ENCODE measurements at places on chromosomes 5 and 9. TPM values are rescaled to one million over a fixed set of nuclear protein-coding genes. Genes with fewer than 3 reads are reported as not detected.
A peak's percentile ranks its signal among the peaks of the same experiment; 100 is the strongest.

- DNase-seq, result no peak
These were observed 656.5 kb upstream of the RIOK2 start for GRCh38 chr5:97839341-97840086.

DNA sequence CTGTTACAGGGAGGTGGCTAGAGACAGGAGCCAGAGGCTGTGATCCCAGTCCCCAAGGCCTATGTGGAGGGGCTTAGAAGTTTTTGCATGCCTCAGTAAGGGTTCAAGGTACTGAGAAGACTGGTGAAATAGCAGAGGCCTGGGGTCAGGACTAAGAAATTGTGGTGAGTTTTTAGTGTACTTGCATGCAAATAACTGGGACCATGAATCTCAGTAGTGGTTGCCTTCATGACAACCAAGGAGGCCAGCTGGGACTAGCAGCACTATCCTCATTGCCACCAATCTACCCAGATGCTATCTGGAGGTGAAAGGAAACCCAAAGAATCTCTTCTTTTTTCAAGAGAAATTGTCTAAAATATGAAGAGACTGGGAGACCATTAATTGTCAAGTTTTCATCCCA is 395.1 kb downstream of the CETN3 start:
- DNase-seq, result no peak

The RMRP gene
- 17,824 TPM for total RNA-seq

The HRH2 gene
- total RNA-seq, result 1.4 TPM

GRCh38 chr9:88874391-88874790 is 116.9 kb upstream of the S1PR3 start:
- no peak for DNase-seq

DNA sequence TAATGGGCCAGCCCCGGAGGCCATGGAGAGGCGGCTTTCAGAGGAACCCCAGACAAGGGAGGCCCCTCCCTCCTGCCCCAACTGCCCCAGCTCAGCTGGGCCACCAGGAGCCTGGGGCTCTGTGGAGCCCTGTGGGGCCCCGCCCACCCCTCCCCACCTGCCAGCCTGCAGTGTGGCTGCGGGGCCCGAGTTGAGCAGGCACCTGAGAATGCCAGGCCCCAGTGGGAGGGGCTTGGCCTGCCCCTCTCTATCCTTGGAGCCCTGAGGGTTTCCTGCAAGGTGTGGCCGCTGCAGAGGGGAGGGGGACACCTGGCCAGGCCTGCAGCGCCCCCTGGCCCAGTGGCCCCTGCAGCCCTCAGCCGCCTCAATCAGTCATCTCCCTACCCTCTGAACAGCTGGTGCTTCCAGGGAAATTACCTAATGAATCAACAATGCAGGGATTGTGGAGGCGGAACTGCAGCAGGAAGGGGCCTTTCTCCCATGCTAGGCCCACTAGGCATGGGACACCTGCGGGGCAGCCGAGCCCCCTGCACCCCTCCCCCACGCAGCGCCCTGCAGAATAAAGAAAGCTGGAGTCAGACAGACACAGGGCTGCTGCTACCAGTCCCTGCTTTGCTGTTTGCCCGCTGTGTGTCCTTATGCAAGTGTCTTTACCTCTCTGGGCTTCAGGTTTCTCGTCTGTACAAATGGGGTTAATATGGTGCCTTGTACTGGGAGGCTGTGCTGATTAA is 48.0 kb downstream of the LMX1B start:
- no peak for DNase-seq

DNA sequence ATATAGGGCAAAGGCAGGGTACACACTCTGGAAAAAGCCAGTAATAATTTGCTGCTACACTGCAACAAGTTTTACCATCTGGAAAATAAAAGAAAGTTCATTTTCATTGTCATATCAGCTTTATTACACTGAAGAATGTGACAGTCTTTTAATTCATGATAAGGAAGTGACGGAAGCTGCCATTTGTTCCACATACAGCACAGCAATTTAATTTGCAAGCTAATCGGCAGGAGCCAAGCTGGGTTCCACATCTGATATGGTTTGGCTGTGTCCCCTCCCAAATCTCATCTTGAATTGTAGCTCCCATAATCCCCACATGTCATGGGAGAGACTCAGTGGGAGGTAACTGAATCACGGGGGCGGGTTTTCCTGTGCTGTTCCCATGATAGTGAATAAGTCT is 16.5 kb downstream of the PRELID2 start:
- DNase-seq, result no peak

DNA sequence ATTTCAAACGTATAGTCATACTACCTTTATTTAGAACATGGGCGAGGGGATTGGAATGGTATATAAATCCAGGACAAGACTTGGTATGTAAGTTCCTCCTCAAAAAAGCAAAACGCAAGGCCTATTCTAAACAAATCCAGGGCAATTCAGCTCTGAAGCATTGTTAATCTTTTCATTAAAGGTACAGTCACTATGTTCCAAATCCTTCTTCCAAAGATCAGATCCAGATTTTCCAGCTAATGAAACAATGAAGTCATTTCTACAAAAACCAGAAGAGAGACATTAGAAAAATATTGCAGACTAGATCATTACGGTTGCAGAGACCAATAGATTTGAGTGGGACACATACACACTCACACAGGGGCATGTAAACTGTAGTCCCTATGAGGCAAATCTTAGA is 116.1 kb upstream of the BNC2 start:
- DNase-seq, result no peak

GRCh38 chr5:35046774-35047173 is 975 bp downstream of the AGXT2 start:
- DNase-seq, result no peak

DNA sequence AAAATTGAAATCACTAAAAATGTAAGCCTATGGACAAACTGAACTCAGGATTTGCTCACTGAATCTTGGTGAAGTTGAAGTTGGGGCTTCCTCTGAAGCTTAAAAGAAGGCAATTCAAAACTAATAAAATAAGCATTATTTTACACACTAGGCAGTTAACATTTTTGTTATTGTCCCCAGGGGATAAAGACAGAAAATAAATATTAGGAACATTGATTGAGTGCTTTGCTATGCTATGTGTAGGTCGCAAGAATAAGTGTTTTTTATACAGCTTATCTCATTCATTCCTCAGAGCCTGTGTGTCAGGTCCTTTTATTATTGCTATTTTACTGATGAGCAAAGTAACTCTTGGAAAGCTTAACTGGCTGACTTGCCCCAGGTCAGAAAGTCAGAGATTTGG is 82.2 kb downstream of the ZNF608 start:
- DNase-seq, result no peak

- DNase-seq, result no peak
These were observed 467.8 kb downstream of the TMEM232 start for GRCh38 chr5:110258460-110259216.

The ZNF483 gene
- 18.7 TPM for total RNA-seq

The SHOC1 gene
- not detected for total RNA-seq

DNA sequence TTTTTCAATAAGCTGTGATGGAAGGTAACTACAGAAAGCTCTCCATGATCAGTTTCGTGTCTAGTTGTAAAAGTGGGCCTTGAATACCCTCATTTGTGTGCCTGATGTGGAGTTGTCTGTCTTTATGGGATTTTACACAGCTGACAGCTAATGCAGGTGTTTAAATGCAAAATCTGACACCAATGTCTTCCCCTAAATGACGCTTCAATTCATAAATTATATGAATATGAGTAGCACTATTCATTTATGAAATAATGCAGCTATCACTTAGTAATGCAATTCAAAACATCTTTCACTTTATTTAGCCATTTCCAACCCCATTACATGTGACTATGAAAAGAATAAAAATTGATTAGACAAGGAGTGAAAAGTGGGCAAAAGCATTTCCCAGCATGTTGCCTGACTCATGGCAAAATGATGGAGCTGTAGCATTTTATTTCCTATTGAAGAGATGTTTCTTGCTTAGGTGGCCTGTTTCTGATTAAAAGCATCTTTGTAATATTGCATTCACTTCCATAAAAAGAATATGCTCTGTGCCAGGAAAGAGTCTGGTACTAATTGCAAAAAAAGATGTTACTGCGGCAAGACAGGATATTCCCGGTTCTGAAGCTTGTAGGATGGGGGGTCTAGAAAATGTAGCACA is 116.7 kb upstream of the HAPLN1 start:
- DNase-seq, result no peak

The SV2C gene
- 0.20 TPM for total RNA-seq

DNA sequence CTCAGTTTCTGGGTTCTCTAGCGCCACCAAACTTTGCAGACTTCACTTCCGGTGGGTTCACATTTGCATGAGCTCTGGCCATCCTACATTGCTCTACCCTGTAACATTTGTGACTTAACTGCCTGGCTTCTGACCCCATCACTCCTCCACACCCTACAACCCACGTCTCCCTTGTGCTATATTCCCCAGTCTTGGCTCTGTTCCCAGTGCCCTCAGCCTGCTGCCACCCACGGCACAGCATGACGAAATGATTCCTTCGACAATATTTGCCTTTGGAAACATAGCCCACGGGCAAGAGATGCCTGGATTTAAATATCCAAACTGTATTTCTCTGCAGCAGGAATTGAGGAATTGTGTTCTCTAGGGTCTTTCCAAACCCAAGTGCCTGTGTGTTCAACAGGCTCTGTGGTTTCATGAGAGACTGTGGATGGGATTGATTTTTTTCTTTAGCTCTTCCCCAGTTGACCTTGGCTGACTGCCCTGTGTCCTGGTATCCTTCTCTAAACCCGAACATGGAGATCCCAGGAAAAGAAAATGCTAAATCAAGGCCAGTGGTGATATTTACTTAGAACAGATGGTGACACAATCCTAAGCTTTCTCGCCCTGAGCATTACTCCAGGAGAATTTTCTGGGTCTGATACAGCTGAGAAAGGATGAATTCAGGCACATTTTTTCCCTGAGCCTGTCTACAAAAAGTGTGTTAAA is 44.4 kb upstream of the GRIA1 start:
- no peak for DNase-seq

DNA sequence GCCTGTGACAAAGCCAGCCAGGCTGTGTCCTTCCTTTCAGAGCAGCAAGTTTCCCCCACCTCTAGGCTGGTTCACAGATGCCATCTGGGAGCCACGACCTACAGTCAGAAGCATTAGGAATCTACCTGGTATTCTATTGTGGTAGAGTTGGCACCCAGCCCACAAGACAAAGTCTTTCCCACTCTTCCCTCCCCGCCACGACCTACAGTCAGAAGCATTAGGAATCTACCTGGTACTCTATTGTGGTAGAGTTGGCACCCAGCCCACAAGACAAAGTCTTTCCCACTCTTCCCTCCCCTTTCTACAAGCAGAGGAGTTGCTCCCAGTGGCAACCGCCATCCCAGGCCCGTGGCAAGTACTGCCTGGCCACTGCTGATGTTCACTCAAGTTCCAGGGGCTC is 157.8 kb upstream of the TNC start:
- peak; percentile 65 for DNase-seq

- DNase-seq, result no peak
These were observed 145.1 kb downstream of the GCNT1 start for GRCh38 chr9:76603931-76604570.

- DNase-seq, result no peak
These were observed 66.2 kb downstream of the ARHGEF28 start for GRCh38 chr5:73692166-73692640.

The SMIM32 gene
- total RNA-seq, result 33.1 TPM

The ADGRD2 gene
- total RNA-seq, result not detected

DNA sequence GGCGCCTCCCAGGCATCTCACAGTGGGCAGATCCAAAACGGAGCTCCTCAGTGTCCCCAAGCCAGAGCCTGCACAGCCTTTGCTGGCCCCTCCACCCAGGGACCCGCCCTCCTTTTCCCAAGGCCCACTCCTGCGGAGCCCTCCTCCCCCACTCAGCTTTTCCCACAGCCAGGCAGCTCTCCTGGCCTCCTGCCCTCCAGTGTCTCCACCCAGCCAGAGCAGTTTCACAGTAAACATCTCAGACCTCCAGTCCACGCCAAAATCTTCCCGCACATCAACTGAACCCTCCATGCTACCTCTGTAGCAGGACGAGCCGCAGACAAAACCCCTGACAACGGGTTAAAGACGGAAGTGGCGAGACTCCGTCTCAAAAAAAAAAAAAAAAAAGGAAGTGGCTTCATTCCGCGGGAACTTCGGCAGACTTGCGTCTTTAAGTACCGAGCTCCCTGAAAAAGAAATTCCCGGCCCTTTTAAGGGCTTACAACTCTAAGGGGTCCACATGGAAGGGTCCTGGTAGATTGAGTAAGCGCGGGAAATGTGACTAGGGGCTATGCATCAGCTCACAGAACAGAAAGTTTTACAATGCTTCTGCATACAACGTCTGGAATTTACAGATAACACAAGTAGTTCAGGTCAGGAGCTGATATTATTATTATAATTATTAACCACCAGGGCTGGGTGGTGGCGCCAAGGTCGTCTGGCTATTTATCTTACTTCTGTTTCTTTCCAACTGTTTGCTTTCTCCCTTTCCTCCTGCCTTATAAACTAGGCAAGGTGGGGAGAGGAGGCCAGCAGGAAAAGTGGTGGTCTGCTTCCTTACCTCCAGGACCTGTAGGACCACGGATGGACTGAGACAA is 11.4 kb upstream of the GRIN1 start:
- DNase-seq, result no peak

- DNase-seq, result no peak
These were observed 103.3 kb upstream of the SLIT3 start for GRCh38 chr5:169404223-169404622.

DNA sequence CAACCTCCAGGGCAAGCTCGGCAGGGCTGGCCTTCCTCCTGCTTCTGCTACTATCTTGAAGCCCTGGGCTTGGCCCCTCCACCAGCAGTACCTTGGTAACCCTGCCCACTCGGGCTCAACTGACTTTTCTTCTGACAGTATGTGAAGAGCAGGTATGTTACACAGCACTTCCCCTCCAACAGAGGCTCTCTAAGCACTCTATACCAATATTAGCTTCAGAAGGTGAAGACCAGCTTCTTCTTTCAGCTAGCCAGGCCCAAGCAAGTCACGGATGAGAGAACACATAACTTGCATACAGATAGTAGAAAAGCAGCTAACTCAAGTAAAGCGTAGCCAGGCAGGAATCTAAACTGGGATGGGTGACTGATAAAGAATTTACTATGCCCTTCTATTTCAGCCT is 64.3 kb downstream of the FEM1C start:
- DNase-seq, result no peak

The MSX2 gene
- 2.5 TPM for total RNA-seq

The SLC26A2 gene
- 8.7 TPM for total RNA-seq

The FRMD3 gene
- 3.6 TPM for total RNA-seq

- DNase-seq, result no peak
These were observed 4.4 kb downstream of the SLIT3 start for GRCh38 chr5:169296419-169297143.

The MELK gene
- total RNA-seq, result 2.0 TPM

The LTC4S gene
- total RNA-seq, result 26.0 TPM

- no peak for DNase-seq
These were observed 150.9 kb downstream of the ZSWIM6 start for GRCh38 chr5:61482980-61483379.

The LEAP2 gene
- 42.4 TPM for total RNA-seq
